NCI-H526 treated with DMSO at 0.1 percent for 48 hours (cell line): ENCODE measurements at places on chromosomes 3 and 15.

DNA sequence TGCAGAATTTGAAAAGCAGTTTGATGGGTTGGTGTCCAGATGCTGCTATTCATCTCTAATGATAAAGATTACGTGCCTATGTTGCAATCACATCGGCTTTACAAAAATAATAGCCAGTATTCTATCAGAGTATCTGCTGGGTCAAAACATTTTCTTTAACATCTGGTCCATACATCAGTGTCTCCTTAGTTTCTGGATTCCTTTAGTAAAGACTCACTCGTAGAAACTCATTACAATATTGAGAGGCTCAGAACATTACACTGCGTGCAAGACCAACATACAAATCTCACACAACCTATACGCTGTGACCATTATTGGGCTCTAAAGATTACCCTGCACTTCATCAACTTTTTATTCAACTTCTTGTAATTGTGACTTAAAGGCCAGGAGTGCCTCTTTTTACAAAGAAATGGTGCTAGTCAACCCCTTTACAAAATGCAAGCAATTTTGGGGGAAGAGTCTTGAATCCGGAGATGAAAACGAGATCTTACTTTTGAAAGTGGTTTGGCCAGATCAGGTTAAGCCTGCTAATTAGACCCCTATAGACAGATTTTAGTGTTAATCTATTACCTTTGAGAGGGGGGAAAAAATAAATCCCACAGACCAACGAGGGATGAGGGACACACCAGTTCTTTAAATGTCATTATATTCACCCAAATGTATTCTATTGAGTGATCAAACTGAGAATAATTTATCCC lies 2.9 kb downstream of the TRA2B start:
- no peak for DNase-seq

- DNase-seq: no peak
Measured at GRCh38 chr15:67086637-67086914, 21.2 kb downstream of the SMAD3 start.

DNA sequence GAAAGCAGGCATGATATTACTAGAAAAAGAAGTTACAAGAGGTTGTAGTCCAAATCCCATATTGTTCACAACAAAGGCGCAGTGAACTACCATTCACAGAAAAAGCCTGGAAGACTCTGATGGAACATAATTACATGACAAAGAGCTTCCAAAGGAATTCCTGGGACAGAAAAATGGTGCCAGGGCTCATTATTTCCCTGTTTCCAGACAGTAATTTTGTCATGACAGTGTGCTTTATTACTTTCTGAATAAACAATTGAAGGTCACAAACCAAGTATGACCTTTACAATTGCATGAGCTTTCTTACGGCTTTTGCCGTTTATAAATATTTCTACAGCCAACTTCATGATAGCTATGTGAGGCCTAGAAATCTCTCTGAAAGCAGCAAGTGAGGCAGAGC lies 61.0 kb downstream of the CYFIP1 start:
- DNase-seq: no peak

DNA sequence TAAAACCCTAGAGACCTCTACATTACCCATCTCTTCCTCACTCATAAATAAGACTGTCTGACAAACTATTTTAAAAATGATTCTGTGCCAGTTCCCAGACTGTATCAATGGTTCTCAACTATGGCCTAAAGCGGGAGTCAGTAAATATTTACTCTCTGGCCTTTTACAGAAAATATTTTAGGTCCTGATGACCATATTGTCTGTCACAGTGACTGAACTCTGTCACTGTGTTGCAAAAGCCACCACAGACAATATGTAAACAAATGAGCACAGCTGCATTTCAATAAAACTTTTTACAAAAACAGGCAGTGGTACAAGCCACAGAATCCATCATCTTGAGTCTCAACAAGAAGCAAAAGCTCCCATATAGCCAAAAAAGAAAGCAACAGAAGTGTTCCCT lies 45.4 kb downstream of the PLOD2 start:
- no peak for DNase-seq

DNA sequence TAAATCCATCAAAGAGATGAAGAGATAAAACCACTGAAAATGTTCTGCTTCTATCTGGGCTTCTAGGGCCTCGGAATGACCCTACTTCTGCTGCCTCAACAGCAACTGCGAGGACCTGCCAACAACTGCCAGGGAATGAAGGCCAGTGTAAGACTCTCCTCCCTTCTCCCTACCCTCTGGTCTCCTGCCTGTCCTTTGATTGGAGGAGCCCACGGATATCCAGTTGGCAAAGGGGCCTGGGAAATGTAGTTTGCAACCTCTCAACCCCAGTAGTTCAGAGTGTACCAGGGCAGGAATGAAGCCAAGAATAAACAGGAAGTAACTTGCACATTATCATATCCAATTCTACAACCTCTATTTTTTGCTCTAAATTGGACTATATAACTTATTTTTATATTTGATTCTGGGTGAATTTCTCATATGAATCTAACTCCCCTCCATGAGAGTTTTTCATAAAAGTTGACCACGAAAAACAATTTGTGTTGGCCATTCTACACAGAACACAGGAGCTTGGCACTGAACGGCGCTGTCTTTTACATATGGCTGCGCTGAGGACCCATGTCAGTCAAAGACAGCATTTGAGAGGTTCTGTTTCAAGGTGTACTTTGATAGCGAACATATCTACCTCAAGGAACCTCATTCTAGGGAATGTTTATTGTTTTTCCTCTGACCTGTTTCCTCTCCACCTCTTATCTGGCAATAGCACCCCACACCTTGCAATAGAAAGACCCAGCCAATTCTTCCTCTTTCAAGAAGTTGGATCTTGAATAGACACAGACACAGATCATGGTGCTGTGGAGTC lies 91.1 kb upstream of the RNF7 start:
- peak; percentile 72 for DNase-seq

DNA sequence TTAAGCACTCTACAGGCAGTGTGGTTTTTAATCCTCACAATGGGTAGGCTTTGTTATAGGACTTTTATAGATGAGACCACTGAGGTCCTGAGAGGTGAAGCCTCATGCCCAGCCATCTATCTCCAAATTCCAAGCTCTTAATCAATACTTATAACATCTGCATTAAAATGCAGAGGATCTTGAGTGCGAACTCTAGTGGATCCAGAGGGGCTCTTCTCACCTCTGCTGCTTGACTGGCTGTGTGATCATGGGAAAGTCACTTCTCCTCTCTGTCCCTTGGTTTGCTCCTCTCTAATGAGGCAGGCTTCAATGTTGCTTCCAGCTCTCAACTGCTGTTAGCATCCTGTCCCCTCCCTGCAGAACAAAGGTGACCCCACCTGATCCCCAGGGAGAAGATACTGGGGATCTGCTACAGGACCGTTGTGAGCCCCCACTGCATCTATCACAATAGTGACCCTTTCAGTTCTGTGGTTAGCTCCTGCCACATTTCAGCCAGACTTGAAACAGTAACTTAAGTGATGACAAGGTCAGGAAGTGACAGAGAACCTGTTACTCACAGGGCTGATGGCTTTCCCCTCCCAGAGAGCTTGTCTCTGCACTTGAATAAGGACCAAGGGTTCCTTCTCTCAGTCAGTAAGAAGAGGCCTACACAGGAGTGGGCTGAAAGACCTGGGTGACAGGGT lies 1.3 kb downstream of the SLC27A2 start:
- DNase-seq: no peak

DNA sequence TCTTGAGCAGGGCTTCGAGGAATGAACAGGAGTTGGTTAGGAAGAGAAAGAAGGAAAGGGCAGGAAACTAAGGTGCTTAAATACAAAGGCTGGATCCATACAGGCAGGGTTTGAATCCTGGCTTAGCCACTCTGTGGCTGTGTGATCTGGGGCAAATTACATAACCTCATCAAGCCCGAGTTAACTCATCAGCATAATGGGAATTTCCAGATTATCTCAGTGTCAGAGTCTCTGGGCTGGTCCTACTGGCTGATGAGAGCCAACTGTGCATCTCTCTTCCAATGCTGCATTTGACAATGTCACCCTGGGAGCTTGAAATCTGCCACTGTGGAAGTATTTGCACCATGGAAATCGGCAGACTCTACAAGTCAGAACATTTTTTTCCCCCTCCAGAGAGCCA lies 83.8 kb upstream of the SLC6A6 start:
- DNase-seq: no peak

DNA sequence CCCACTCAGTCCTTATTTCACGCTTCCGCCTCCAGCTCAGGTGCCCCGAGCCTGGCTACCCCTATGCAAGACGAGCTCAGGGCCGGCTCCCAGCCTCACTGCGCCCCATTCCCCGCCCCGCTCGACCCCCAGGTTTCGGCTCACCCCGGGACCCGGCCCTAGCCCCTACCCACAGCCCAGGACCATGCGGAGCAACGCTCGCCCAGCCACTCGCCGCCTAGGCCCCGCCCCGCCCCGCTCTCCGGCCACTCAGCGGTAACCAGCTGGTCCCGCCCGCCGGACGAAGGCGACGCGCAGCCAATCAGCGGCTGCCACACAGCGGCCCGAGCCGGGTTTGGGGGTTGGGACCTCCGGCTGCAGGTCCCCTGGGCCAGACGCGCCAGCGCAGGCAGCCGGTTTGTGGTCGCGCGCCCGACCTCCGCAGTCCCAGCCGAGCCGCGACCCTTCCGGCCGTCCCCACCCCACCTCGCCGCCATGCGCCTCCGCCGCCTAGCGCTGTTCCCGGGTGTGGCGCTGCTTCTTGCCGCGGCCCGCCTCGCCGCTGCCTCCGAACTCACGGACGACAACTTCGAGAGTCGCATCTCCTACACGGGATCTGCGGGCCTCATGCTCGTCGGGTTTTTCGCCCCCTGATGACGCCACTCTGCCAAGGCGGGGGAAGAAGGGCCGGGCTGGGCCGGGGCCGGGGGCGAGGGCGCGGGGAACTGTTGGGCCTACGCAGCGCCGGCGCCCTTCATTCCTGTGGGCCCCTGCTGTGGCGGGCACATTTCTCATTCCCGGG lies at the start of gene CATSPER2:
Gene CATSPER2, minus strand, starts transcription at position 196 of the 781 bp plus-strand sequence. CDS start 783 bp downstream, outside the sequence.
- no peak for DNase-seq

GRCh38 chr3:105827959-105828358 lies 40.9 kb downstream of the CBLB start:
- no peak for DNase-seq

- no peak for DNase-seq
Measured at GRCh38 chr3:102060814-102061213, 211.5 kb downstream of the NFKBIZ start.

- DNase-seq: no peak
Measured at GRCh38 chr3:120516136-120516535, 65.3 kb upstream of the FSTL1 start.

DNA sequence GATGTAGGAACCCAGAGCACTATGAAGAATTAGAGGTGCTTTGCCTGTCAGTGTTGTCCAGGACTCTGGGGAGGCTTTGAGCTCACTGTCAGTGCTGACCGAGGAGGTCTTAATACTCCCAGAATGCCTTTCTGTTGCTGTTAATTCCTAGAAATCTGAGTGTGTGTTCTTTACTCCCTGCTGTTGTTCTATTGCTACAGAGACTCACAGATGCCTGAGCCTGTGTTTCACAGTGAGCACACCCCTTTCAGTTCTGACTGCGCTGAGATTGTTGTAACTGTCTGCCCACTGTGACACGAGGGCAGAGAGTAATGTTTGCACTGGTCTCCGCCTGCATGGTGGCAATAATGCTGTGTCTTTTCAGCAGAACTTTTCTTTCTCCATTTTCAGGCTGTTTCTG lies 162.9 kb downstream of the RYR3 start:
- no peak for DNase-seq

DNA sequence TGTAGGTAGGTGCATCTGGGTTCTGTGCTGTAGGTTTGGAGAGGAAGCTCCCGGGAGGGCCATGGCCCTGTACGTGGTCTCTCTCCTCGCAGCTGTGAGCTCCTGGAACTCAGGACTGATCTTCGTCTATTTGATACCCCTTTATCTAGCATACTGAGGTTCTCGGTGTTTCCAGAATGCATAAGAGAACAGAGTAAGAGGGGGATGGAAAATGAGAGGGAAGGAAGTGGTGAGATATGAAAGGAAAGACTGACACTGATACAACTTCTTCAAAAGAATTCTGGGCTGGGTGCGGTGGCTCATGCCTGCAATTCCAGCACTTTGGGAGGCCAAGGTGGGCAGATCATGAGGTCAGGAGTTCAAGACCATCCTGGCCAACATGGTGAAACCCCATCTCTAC lies 90.7 kb downstream of the CHRD start:
- DNase-seq: no peak

GRCh38 chr3:155876037-155876436 lies 5.6 kb downstream of the GMPS start:
- DNase-seq: no peak

GRCh38 chr15:66359740-66360139 lies 3.3 kb upstream of the TIPIN start:
- no peak for DNase-seq

- DNase-seq: no peak
Measured at GRCh38 chr15:71683411-71684274, 126.7 kb upstream of the NR2E3 start.

DNA sequence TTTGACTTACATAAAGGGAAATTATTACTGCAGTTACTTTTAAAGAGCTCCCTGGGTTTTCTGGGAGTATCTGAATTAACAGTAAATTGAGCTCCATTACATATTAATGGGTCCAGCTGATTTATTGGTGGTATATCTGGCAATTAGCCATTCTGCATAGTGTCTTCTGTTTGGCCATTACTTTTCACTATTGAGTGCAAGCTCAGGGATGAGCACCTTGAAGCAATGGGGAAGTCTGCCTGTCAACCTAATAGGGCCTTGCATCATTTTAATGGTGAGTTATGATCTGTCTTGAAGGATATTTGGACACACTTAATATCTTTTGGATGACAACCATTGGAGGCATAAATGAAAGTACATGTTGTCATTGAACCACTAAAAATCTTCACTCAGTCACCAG lies 73.8 kb downstream of the MFSD1 start:
- DNase-seq: no peak

- DNase-seq: no peak
Measured at GRCh38 chr15:29127506-29128430, 141.9 kb downstream of the NSMCE3 start.

DNA sequence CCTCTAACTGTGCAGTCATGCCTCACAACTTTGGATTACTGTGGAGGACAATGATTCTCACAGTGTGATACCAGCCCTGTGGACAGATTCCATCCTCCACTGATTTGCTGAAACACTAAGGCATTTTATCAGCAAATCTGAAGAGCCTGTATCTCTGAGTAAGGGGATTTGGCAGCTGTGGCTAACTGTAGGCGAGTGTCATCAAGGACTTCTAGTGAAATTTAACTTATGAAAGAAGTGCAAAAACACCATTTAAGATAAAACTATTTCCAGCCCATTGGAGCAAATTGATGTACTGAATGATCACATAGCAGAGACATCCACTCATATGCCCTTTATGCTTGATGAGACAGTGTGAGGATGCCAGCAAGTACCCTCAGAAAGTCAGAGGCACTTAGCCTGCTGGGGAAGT lies 13.9 kb upstream of the TMPRSS7 start:
- DNase-seq: no peak

DNA sequence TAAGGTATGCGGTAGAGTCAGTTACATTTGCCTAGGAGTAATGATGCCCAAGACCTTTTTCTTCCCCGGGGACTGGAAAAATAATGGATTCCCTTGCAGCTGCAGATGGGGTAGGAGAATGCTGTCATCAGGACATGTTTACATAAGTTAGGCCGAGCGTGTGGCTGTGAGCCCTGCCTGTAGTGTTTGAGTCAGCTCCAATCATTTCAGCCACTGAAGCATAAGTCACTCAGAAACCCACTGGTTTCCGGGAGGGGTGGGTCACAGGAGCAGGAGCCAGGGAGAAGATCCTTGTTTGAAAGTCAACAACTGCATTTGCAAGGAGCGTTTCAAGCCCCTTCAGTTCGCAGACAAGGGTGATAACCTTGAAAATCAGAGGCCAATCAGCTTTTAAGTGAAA lies 562.3 kb downstream of the MCTP2 start:
- DNase-seq: peak; percentile 99

GRCh38 chr15:63363292-63363691 lies 18.4 kb downstream of the CA12 start:
- no peak for DNase-seq
